Astrocyte (in vitro differentiated cells and primary cell): ENCODE measurements at places on chromosomes 16 and 17. TPM values are rescaled to one million over a fixed set of nuclear protein-coding genes. Genes with fewer than 3 reads are reported as not detected.

- DNase-seq: no peak
Measured at GRCh38 chr17:83170571-83171260, 91.3 kb downstream of the METRNL start.

- no peak for DNase-seq
Measured at GRCh38 chr17:34578016-34578415, 1.4 kb upstream of the TMEM132E start.

The MMP15 gene
- total RNA-seq: 14.8 and 15.4 TPM in 2 replicates

DNA sequence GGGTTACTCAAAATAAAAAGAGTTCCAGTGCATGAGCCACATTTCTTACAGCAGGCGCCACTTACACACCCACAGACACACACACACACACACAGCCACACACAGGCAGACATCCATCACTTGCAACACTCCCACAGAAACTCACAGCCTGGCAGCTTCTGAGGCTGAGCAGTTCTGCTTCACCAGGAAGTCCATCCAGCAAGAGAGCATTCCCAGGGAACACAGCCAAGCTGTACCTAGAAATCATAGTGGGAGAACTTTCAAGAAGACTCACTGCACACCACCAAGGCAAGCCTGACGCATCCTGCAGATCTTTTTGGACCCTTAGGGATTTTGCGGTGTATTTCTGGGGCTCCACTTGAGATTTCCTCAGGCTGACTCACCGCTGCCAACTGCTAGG, 140.9 kb upstream of the WSB1 start:
- DNase-seq: peak; percentile 4

The CSHL1 gene
- not detected in 2 replicates for total RNA-seq

- peak; percentile 27 for DNase-seq
Measured at GRCh38 chr17:63434951-63435571, 11.0 kb downstream of the CYB561 start.

GRCh38 chr17:67615011-67615561, 102.7 kb upstream of the NOL11 start:
- peak; percentile 25 for DNase-seq

- DNase-seq: no peak
Measured at GRCh38 chr17:76314392-76315227, 6.5 kb upstream of the QRICH2 start.

The TNK1 gene
- total RNA-seq: 0.36 and 1.6 TPM in 2 replicates

DNA sequence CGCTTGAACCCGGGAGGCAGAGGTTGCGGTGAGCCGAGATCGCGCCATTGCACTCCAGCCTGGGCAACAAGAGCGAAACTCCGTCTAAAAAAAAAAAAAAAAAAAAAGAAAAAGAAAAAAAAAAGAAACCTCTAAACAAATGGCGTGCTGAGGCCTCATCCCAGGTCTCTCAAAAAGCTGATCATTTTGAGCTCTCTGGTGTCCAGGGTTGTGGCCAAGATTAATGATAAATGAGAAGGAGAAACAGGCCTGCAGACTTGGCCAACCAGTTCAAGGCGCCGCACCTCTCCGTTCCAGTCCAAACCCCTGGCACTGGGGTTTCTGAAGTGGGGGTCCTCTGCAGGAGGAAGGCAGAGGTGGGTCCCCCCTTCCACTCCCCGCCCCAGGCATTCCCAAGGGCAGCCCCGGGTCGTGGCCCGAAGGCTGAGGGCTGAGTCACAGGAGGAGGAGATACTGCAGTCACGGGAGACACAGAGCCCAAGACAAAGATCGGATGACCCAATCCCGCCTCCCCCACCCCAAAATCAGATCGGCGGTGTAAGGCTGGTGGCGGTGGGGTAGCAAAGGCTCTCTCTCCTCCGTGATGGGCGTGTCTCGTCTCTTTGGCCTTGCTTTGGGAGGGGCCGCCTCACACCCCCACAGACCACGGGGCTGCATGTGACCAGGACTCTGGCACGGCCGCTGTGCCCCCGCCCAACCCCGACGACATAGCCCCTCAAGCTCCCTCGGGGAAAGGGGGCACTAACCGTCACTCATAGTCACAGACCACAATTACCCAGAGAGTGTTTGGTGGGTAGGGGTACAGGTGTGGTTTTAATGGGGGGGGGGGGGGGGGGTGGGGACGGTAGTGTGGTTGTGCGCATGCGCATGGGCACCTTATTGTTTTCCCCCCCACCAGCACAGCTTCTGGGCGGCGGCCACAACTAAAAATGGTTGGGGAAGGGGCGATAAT, 1.1 kb downstream of the VAT1 start:
- DNase-seq: peak; percentile 39
